ENCODE measurements at places on chromosomes 1 and 21.

GRCh38 chr1:31855038-31855845 is 39.4 kb upstream of the SPOCD1 start:
- no peak for DNase-seq

GRCh38 chr1:116325922-116326321 is 47.1 kb upstream of the ATP1A1 start:
- no peak for DNase-seq

DNA sequence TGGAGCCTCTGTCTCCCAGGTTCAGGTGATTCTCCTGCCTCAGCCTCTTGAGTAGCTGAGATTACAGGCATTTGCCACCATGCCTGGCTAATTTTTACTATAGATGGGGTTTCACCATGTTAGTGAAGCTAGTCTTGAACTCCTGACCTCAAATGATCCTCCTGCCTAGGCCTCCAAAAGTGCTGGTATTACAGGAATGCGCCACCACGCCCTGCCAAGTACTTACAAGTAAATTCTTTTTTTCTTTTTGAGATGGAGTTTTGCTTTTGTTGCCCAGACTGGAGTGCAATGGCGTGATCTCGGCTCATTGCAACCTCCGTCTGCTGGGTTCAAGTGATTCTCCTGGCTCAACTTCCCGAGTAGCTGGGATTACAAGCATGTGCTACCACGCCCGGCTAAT is 42.5 kb downstream of the RPRD2 start:
- no peak for DNase-seq

DNA sequence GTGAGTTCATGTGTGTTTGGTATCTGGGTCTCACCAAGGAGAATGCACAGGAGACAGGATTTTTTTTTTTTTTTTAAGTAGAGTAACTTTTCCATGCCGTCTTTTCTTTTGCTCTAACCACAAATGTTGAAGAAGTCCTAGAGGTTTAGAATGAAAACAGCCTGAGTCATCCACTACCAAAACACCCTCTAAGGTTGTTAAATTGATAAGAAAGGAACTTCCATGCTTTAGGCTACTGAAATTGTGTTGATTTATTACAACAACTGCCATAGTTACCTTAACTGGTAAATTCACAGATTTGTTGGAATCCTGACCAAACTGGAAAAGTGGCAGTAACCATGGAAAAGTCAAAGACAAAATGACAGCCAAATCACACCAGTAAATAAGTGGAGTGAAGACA is 375.6 kb downstream of the AMY1C start:
- DNase-seq = no peak

DNA sequence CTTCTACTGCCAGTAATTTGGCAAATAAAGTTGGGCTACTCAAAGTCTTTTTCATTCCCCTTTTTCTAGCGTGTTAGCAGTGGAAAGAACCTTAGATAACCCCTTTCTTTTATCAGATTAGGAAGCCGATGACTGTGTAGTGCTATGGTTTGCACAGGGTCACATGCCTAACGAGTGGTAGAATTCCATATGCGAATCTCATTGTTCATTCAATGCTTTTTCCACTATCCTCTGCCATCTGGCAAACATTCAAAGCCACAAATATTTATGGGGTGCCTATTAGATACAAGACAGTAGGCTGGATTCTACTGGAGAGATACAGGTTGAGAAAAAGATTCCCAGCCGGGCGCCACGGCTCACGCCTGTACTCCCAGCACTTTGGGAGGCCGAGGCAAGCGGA is 14.9 kb upstream of the IER5 start:
- DNase-seq = peak; percentile 51

DNA sequence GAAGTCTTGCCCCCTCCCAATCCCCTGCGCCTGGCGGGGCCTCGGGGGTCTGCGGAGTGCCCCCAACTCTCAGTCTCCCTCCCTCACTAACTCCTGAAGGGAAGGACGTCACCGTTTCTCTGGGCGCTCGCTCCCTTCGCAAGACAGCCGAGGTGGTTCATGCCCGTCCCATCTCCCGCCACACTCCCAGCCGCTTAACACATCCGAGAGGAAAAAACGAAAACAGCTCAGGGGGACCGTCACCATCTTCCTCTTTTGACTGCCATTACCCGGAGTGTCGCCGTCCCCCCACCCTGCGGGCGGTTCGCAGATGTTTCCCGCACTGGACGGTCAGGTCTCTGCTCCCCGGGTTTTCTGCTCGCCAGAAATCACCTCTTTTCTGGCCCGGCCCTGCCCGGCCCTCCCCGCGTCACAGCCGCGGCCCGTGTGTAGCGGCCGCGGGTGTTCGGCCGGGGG is 532 bp downstream of the ERO1B start:
- DNase-seq = no peak

DNA sequence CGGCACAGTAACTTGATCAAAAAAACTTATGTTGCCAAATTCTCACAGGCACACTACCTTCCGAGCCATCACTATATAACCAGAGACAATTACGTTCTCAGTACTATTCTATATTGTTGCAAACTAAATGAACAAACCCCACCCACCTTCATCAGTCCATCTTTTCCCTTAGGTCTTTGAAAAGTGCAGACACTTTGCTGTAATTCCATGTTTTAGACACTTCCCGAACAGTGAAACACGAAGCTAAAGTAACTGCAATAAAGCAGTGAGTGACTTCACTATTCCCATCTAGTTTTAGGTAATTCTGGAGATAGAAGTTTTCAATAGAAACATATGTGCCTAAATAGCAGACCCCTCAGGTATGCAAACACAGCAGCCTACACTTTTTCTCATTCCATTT is 7.7 kb downstream of the SFPQ start:
- DNase-seq = no peak

DNA sequence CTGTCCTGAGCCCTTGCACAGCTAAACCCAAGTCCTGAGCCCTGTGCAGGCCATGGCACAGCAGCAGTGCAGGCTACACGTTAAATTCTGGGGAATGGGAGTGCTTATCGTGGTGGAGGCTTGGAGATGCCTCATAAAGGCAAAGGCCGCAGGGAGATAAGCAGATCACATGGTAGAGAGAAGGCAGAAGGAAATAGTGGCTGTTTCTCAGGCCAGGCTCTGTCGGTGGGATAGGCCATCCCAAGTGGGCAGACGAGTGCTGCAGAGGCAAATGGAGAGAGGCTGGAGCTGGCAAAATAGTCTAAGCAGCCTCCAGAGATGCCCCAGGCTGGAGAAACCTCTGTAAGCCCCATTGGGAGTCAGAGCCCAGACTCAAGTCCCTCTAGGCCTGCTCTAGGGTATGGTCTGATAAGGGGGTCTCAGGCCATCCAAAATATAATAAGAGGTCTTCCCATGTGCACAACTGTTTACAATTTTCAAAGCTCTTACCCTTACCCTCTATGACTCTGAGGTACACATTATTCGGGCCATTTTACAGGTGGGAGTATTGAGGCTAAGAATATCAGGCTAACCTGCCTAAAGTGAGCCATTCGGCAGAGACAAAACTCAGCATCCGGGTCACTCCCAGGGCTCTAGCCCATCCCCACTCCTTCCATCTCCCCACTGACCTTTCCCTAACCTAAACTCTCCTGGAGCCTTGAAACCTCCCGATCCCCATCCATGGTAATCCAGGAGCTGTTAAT is 79.6 kb downstream of the NKAIN1 start:
- no peak for DNase-seq

GRCh38 chr21:14533499-14534428 is 12.4 kb downstream of the SAMSN1 start:
- peak; percentile 76 for DNase-seq

- no peak for DNase-seq
These were observed 23.1 kb downstream of the UBE2G2 start for GRCh38 chr21:44778499-44778911.

GRCh38 chr1:53060579-53060978 is 1.4 kb upstream of the PODN start:
- DNase-seq = no peak

DNA sequence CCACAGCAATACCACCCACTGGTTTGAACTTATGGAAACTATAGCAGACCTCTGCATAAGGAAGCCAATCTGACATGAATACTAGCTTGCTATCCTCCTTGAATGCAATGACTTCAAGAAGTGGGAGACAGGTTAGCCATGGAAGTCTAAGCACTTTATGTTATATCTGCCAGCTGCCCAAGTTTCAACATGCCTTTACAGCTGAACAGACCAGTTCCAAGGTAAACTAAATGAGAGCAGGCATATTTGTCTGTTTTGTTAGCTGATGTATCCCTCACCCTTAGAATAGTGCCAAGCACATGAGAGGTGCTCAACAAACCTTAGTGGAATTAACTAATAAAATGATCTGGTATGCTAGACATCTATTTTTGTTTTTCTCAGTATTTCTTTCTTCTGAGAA is 65.1 kb downstream of the ALG14 start:
- no peak for DNase-seq

DNA sequence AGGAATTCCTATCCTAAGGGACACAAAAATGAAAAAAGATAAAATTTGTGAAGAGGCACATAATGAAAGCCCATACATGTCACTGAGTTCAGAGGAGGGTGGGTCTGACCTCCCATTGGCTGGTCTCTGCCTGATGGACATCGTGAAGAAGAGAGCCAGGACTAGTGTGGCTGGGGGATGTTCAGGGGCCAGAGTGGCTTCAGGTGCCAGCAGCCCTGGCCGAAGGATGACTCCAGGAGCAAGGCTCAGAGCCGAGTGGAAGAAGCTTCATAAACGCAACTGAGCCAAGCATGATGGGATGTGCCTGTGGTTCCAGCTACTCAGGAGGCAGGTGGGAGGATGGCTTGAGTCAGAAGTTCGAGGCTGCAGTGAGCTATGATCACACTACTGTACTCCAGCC is 56.9 kb upstream of the ATP5PO start:
- no peak for DNase-seq

DNA sequence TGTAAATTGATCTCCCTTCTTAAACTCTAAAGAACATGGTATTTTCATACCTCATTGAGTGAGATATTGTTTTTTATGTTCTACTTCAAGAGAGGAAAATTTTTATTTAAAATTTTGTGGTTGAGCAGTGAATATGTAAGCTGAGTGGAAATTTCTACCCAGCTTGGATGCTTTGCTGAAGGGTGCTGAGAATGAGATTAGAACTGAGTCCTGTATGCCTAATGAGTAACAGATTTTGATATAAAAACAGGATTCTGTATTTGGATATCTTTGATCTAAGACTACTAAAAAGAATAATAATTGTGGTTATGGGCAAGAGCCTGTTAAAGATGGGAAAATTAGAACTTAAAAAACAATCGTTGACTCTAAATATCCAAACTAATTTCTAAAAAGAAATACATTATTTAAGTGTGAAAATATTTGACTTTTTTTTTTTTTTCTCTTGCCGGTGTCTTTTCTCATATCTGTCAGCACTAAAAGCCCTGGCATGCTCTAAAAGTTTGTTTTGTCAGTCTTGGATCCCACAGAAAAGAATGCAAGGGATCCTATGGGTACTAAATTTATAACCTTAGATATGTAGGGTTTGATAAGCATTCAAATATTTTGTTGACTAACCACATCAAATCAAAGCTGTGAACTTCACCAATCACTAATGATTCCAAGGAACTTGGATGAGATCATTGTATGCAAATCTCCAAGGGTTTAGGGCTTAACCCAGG is 652.3 kb downstream of the PTPRC start:
- DNase-seq = no peak

GRCh38 chr1:1100296-1100695 is 15.6 kb downstream of the C1orf159 start:
- DNase-seq = no peak

GRCh38 chr1:111176678-111177077 is 23.8 kb downstream of the DENND2D start:
- DNase-seq = no peak

DNA sequence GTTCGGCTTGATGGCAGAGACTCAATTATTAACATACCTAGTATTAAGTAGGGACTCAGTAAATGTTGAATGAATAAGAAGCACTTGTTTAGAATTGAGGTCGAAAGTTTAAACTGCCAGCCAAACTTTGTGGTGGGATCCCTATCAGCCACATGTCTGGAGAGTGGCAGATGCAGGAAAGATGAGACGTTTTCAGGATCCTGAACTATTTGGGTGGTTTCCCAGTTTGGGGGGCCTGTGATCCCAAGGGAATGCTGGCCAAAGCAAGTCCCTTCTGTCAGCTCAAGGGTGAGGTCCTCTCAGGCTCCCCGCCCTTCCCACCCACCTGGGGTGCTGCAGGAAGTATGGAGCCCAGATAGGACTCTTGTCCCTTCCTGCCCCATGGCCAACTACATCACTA is 38.6 kb downstream of the KCNC4 start:
- DNase-seq = no peak

GRCh38 chr1:234665975-234666605 is 56.1 kb upstream of the IRF2BP2 start:
- no peak for DNase-seq

- no peak for DNase-seq
These were observed 6.4 kb upstream of the TACSTD2 start for GRCh38 chr1:58583496-58583895.

DNA sequence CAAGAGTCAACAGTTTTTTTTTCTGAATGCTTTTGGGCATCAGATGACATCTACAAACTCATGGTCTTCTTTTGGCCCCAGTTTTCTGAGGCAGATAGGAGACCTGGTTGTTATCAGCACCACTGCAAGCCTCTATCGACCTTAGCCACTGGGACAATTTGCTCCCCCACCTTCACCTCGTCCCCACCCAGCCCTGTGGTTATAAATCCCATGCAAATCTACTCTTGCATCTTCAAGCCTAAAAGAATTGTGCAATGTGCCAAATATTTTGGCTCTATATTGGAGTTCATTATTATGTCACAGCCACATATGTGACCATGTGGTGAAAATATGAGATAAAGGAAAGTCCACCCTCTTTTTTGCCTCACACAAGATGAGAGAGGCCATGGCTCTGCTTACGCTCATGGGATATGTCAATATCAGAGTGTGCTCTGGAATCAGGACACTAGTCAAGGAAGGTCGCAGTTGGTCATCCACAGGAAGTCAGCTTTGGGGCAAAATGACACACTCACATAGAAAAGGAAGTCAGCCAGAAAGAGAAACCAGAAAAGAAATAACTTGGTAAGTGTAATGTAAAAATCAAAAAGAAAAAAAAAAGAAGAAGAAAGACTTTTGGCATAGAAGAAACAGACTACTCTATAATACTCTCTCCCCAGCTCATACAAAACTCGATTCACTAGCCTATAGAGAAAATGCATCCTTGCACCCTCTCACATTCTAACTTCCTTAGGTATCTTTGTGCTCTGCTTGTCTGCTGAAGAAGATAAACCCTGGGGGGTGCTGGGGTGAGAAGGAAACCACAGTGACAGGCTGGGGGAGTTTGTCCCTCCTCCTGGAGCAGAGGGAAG is 21.2 kb downstream of the SLC30A10 start:
- no peak for DNase-seq

DNA sequence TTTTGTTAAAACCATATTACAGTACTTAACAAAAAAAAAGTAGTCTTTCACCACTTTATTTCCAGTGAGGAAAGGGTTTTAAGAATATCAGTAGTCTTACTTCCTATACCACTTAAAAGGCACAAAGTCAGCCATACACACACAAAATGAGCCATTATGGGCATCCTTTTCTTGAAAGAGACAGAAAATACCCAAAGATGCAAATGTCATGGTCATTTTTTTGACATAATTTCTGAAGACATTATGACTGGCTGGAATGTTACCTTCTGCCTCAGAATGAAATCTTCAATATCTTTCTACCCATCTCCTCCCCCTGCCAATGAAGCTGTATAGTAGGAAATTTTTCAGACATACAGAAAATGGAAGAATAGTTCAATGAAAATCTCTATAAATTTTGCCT is 237.7 kb downstream of the SLC45A1 start:
- DNase-seq = no peak

- no peak for DNase-seq
These were observed 465.2 kb downstream of the NCAM2 start for GRCh38 chr21:21463456-21463855.

GRCh38 chr1:22689505-22689904 is 21.1 kb upstream of the EPHB2 start:
- DNase-seq = peak; percentile 23

- DNase-seq = no peak
These were observed 69.5 kb upstream of the DESI2 start for GRCh38 chr1:244583358-244583982.
